ENCODE measurements at places on chromosomes 7 and 10.

DNA sequence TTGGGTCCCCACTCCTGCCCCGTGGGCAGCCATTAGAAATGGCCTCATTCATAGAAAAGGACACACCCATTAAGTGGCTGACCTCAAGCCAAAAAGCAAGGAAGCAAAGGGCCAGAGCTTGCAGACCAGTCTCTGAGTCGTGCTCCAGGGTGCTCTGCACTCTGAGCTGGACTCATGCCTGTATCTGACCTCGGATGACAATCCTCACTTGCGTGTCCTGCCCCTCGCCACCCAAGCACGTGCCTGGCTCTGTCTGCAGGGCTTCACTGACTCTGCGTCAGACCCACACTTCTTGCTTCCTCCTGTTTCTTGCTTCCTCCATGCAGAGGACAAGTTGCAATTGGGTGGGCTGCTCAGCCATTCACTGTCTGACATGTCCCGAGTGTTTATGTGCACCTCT lies 138.8 kb downstream of the OAT start:
- no peak for DNase-seq

DNA sequence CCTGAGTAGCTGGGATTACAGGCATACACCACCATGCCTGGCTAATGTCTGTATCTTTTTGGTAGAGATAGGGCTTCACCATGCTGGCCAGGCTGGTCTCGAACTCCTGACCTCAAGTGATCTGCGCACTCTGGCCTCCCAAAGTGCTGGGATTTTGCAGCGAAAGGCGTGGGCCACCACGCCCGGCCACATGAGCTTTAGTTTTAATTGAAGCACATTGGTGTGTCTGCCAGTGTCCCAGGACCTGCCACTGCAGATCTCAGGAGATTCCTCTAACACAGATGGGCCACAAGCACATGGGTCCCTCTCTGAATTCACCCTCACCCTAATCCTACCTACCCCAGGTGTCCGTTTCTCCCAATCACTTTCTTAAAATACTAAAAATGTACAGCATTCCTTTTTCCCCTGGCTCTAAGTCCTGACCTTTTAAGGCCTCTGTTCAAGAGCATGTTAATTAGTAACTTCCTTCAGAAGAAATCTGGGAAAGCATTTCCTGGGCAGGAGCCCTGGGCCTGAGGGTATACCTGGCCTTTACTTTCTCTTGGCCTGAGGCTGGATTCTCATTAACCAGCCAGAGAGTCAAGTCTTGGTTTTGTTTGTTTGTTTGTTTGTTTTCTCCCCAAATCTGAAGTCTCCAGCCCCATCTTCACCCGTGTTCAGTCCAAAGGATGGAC lies 82.6 kb downstream of the PRPF18 start:
- no peak for DNase-seq

DNA sequence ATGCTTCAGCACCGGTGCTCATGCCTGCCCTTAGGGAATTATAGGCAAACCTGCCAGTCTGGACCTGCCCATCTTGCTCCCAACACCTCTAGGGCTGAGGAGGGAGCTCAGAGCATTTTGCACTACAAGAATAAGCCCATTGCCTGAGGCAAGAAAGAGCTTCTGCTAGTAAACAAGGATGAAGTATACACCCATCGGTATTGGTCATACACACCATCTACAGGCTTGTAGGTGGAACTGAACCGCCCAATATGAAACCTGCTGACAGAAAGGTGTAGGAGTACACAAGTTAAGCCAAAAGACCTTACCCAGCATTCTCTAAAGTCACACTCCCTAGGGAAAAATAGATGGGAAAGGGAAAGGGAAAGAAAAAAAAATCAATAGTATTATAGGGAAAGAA lies 957.0 kb upstream of the LRRTM3 start:
- no peak for DNase-seq

- no peak for DNase-seq
Measured at GRCh38 chr10:98308669-98309365, 40.8 kb upstream of the LOXL4 start.

DNA sequence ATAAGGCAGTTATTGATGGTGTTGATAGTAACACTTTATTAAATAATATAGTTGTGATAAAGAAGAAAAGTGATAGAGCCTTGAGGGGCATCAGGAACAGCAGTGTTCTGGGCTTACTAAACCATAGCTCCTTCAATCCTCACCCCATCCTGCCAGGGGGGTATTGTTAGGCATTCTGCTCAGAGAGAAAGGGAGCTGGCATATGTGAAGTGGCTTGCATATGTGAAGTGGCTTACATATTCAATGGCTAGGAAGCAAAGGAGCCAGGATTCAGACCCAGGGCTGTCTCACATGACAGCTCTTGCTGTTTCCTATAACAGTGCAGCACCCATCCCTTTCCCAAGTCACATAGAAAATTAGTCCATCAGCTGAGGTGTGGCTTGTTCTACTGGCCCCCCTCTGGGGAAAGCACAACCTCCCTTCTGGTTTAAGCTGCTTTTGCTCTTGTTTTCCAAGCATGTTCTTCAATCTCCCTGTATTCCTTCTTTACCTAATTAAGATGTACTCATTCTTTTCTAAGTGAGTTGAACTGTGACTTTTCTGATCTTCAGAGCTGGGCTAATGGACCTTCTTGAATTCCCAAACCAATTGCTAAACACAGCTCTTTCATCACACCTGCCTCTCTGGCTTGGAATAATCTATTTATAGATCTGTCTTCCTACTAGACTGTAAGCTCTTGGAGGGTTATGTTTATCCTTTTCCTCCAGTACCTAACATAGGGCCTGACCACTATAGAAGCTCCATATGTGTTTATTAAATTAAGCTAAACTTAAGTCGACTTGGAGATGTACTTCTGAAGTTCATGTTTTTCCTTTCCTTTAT lies 108.7 kb upstream of the GLI3 start:
- DNase-seq = no peak

- DNase-seq = no peak
Measured at GRCh38 chr7:137985253-137985896, 16.5 kb downstream of the CREB3L2 start.

DNA sequence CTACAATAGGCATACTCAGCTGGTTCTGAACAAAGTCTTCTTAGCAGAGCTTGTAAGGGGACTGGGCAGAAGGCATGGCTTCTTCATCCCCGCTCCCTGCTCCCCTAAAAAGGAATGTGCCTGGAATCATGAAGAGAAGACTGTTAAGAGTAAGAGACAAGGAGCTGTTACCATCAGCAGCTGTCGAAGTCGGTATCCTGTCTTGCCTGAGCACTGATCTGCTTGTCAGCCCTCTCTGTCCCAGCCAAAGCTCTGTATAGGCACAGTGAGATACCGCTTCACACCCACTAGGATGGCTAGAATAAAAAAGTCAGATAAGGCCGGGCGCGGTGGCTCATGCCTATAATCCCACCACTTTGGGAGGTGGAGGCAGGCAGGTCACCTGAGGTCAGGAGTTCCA lies 2.4 kb downstream of the ABLIM1 start:
- no peak for DNase-seq

DNA sequence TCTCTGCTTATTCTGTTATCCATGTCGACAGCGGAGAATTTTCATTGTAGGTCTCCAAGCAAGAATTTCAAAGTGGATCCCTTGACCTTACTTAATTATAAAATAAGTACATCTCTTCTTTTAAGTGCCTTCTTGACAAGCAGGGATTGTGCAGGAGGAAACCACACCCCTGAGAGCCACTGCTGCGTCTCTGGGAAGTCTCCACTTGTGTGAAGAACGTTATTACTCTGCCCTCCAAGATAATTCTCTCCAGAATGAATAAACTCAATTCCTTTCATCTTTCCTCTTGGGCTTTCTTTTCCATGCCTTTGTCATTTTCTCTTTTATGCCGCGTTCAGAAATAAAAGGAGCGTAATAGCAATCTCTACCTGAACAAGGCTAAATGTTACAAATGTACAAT lies 1030.9 kb upstream of the LRRTM3 start:
- no peak for DNase-seq

DNA sequence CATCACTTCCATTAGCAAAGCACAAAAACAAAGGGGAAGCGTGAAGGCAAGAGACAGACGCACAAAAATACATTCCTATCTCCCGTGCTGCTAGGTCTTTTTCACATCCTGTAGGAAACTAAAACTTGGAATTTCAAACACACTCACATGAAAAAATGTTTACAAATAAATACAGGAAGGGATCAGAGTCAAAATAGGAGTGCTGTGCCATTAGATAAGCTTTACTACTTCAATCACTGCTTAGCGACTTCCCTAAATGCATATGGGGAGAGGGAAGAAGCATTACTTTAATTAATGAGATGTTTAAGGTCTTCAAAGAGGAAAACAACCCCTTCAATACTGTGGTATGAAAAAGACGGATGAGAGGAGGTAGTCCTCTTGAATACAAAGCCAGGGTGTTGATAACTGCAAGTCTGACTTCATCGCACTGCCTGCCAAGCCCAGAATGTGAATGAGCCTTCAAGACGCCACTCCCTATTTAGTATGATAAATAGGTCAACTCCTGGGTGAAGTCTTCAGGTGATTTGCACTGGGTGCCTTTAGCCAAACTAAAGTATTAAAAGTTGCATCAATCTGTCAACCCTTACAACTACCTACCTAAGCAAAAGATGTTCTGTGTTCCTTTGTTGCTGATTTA lies 13.9 kb downstream of the PARD3 start:
- no peak for DNase-seq

DNA sequence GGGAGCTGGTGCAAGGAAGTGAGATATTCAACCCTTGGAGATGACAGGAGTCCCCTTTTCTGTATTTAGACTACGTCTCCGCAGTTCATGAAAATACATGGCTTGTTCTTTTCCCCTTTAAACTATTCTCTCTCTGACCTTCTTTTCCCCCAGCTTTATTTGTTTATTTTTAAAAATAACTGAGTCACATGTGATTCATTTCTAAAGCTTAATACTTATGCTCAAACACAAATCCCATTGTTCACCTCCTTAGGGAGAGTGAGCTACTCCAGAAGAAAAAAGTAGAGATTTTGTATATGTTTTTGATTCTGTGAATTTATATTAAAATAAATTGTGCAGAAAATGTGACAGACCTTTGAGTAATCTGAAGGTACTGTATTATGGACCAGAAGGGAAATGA lies 35.9 kb upstream of the FZD1 start:
- no peak for DNase-seq
